ENCODE measurements at places on chromosomes 5 and 9.

GRCh38 chr5:74953554-74953936, 87.4 kb upstream of the FAM169A start:
- no peak for DNase-seq

DNA sequence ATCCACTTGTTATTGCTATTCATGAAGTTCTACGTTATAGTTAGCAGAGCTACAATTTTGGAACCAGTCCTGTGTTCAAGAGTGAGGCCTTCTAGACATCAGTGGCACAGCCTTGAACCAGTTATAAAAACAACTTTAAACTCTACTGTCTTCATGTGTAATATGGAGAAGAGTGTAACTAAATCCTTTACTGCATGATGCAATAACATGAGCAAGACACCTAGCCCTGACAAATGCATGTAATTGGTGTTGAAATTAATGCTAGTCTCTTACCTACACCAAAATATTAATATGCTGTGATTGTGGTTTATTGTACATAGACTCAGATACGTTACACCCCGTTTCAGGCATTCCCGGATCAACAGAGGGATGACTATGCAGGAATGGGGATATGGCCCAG, 654.6 kb downstream of the IRX1 start:
- no peak for DNase-seq

GRCh38 chr9:71677209-71677608, 91.1 kb downstream of the CEMIP2 start:
- DNase-seq = no peak

DNA sequence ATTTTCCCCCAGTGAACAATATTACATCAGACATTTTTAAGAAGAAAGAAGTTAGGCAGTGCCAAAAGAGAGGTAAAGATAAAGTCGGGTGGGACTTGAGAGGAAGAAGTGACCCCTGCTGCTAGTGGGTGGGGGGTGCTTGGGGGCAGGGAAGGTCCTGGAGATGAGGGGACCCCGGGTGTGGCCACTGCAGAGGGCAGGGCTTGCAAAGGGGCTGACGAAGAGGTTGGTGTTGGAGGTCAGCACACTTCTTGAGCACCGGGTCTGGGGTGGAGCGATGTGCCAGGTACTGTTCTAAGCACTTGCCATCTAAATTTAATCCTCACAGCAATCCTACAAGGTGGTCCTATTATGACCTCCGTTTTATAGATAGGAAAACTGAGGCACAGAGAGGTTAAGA, 62.0 kb downstream of the AMBP start:
- no peak for DNase-seq

- no peak for DNase-seq
Observed at GRCh38 chr9:101514071-101514470, 19.6 kb upstream of the RNF20 start.

- DNase-seq = no peak
Observed at GRCh38 chr5:68738841-68739240, 355.0 kb upstream of the SLC30A5 start.

- DNase-seq = no peak
Observed at GRCh38 chr5:142976861-142977260, 206.7 kb downstream of the ARHGAP26 start.

- DNase-seq = no peak
Observed at GRCh38 chr5:145743396-145744061, 91.6 kb downstream of the PRELID2 start.

DNA sequence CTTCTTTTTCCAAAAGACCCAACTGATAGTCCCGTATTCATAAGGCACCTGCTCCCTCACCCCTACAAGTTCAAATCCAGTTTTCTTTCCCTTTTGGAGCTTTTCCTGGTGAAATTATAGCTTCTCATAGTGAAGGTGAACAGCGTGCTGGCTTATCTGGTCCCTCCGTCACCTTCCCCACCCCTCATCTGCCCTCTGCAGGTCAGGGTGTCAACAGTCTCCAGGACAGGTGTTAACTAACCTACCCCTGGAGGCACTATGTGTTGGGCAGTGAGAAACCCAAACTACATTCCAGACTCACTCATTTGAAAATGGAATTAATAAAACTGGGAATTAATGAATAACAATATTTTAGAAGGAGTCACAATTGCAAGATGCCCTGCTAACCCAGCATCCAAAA, 109.0 kb upstream of the TAS2R1 start:
- DNase-seq = no peak

GRCh38 chr5:90982576-90982975, 400.5 kb downstream of the ARRDC3 start:
- no peak for DNase-seq

DNA sequence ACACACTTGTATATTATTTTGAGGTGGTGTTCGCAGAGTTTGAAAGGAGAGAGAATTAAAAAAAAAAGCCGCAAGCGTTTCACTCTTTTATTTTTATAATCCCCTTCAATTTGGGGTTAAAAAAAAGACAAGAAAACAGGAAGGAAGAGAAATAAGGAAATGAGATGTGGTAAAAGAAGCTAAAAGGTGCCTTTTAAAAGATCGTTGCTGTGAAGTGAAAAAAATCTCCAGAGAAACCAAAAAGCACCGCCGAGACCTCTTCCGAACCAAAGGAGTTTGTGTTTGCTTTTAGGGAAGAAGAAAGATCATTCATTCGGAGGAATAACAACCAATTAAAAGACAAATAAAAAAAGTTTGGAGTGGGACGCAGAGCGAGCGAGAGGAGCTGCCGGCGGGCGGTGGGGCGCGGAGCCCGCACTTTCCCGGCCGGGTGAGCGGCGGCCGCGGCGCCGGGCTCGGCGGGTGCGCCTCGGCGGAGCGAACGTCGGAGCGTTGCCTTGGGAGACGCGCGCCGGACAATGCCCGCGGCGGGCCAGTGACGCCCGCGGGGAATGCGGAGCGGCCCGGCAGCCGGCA, 355 bp downstream of the TLE4 start:
- DNase-seq = no peak

GRCh38 chr9:135010586-135010860, 76.9 kb upstream of the OLFM1 start:
- no peak for DNase-seq

DNA sequence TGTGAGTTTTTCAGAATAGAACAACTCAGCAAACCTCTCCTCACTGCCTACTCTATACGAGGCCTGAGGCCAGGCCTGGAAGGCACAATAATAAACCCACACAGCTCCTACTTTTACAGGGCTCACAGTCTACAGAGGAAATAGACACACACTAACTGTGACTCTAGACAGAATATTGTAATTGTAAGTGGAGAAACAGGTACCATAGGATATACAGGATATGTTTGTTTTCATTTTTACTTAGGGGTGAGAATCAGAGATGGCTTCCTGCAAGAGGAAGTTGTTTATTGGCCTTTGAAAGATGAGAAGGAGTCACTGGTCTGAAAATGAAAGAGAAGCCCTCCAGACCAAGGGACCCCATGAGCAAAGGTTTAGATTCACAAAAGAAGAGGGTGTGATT, 35.8 kb upstream of the TGFBR1 start:
- no peak for DNase-seq

- peak; percentile 26 for DNase-seq
Observed at GRCh38 chr5:154038261-154038706, 426 bp downstream of the FAM114A2 start.

DNA sequence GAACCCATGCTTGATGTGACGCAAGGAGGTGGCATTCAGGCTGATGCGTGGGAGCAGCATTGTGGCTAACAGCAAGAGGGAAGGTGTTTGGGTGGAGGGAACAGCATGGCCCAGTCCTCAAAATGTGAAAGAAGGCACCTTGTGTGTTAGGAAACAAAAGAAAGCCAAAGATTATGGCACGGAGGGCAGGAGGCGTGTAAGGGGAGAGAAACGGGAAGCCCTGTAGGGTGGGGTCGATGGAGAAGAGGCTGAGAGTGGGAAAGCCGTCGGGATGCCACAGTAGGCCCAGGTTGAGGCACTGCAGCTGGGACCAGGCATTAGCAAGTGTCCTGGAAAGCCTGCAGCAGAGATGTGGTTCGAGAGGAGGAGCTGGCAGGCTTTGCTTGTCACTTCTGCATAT, 241.1 kb downstream of the GADD45G start:
- DNase-seq = no peak

DNA sequence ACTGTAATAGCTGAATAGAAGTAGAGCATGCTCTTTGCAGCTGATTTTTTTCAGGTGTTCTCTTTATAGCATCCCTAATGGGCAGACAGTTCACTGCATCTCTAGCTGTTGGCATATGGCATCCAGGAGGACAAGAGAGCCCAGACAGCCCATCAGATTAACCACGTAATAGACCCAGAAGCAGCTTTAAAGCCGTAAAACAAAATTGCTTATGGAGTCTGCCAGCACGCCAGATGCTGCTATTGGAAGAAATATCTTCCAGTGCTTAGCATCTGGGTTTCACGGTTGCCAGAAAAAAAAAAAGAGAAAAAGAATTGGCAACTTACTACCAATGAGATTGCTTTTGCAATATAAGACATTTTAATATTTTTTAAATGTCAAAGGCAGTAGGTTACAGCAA, 869.4 kb upstream of the NUDT12 start:
- DNase-seq = no peak

- DNase-seq = no peak
Observed at GRCh38 chr5:89353837-89354551, 471.0 kb upstream of the MEF2C start.

- no peak for DNase-seq
Observed at GRCh38 chr9:85502815-85503655, 238.7 kb downstream of the AGTPBP1 start.

GRCh38 chr5:8136271-8136670, 267.3 kb downstream of the MTRR start:
- no peak for DNase-seq

DNA sequence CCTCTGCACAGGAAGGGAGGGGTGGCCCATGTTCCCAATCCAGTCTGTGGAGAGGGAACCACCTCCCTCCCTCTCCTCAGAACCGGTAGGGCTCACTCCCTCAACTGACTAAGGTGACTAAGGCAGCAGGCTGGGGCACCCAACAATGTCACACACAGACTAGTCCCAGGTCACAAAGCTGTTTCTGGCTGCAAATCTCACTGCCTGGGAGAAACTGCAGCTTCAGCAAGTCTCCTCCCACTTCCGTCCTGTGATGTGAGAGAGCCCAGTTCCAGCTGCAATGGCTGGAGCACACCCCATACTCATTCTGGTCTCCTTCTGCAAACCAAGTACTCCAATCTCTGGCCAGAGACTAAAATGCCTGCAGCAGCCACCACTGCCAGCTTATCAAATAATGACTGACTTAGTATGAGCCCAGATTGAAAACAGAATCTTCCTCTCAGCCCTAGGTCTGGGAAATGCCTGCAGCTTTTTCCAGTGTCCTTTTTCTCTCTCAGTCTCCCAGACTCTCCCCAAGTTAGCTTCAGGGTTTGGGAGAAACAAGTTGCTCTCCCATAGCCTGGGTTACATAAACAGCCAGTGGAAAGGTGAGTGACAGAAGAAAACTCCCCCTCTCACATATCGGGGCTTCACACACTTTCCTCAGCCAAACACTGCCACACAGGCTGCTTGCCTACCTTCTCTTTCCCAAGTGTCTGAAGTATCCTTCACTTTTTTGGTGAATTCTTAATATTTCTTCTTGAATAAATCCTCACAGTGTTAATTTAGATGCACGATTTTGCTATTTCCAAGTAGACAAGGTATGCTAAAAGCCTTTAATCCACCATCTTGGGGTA, 247.4 kb upstream of the RASA1 start:
- peak; percentile 8 for DNase-seq

DNA sequence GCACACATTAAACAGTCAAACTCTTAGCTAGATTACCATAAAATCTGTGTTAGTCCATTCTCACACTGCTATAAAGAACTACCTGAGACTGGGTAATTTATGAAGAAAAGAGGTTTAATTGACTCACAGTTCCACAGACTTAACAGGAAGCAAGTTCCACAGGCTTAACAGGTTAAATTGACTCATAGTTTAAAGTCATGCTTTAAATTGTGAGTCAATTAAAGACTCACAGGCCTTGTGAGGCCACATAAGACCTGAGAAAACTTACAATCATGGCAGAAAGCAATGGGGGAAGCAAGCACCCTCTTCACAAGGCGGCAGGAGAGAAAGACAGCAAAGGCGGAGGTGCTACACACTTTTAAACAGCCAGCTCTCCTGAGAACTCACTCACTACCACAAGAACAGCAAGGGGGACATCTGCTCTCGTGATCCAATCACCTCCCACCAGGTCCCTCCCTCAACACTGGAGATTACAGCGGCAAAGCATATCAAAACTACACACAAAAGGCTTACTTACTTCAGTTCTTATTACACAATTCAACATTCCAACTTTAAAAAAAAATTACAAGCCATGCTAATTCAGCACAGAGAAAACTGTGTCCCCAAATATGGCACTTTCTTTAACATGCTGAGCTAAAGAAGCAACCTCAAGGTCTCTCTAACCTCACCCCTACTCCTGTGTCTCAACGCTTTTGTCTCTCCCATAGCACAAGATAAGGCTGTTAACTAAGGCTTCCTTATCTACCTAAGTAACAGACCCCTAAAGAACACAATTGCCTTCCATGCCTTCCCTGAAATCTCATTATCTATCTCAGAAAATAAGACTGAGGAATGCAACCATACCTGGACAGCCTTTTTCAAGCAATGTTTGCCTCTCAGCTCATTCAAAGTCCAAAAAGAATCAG, 805.1 kb downstream of the NR2F1-AS1 start:
- DNase-seq = no peak

DNA sequence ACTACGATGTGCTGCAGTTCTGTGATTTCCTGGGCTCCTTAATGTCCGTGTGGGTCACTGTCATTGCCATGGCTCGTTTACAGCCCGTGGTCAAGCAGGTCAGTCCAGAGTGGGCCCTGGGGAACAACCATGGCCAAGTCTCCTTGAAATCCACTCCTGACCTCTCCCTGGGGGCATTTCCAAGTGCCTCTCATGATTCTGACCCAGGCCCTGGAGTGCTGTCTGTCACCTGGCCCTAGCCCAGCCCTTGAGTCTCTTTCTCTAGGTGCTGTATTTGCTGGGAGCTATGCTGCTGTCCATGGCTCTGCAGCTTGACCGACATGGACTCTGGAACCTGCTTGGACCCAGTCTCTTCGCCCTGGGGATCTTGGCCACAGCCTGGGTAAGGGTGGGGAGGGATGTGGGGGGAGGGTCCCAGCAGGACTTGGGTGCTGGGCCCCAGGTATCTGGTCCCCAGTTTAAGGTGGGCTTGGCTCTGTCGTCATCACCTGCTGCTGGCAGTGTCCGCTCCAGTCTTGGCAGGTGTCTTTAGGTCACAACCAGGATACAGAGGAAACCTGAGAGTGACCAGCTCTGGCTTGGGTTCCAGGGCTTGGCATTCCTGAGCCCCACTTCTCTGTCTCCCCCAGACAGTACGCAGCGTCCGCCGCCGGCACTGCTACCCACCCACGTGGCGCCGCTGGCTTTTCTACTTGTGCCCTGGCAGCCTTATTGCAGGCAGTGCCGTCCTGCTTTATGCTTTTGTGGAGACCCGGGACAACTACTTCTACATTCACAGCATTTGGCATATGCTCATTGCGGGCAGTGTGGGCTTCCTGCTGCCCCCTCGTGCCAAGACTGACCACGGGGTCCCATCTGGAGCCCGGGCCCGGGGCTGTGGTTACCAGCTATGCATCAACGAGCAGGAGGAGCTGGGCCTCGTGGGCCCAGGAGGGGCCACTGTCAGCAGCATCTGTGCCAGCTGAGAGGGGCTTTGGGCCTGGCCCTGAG, 17.0 kb downstream of the OR13J1 start:
- DNase-seq = no peak
